Iris pigment epithelial cell (primary cell): ENCODE measurements at places on chromosomes 1 and 21.

GRCh38 chr1:245552331-245552730, 397.5 kb downstream of the KIF26B start:
- no peak for DNase-seq

DNA sequence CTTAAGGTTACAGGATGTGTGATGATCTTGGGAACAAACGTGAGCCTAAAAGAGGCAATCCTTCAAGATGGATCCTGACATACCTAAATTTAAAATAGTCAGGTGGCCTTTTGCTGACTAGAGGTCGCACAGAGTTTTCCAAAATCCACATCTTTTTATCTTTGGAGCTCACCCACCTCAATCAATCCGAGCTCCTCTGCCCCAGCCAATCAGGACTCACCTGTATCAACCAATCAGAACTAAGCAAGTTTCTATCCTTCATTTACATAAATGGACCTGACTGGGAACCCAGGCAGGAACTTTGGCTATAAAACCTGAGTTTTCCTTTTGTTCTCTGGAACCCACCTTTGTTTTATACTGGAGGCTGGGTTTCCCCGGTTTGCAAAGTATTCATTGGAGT, 16.2 kb downstream of the DNAJC11 start:
- no peak for DNase-seq

GRCh38 chr1:10932088-10932487, 80.4 kb upstream of the TARDBP start:
- no peak for DNase-seq

- DNase-seq, result no peak
These were observed 1531.6 kb upstream of the TPTE start for GRCh38 chr21:8989721-8990325.

DNA sequence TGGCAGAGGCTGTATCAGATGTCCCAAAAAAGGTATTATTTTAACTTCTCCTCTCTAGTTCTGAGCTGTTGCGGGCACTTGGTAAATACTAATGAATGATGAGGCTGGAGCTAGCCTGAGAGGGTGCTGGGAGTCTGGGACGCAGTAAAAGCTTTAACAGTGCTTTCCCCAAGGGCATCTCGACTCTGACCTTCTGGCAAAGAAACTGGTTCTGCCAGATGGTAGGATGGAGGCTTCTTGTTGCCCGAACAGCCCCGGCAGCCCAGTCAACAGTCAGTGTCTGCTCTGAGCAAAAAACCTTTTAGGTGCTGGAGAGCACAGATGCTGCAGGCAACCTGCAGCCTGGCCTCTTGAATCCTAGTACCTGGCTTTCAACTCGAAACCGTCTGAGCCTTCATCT, 2.5 kb upstream of the PNRC2 start:
- no peak for DNase-seq

DNA sequence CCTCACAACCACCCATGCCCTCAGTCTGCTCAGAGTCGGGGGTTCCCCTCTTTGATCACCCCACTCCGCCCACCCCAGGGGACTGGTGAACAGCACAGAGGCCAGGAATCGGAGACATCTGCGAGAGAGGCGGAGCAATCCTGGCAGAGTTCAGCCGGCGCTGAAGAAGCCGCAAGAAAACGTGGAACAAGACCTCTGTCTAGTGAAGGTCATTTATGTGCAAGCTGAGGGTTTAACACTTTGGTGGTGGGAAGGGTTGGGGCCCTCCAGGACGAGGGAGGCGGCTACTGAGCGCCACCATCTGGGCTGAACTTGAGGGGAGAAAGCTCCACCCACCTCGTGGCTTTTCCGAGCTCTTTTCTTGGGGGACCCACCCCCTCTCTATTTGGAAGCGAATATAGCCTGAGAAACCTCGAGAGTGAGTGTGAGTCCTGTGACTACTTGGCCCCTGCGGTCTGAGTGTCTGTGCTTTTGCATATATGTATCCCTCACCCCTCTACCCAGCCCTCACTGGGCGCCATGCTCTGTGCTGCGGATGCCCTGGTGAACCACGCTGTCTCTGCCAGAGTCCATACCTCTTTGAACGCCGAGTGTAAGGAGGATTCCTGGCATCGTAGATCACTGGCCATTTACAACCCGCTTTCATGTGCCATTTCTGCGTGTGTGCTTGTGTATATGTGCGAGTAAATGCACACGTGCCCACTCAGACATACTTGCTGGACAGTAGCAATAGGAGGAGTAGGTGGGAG, 1.2 kb upstream of the EPHA10 start:
- peak; percentile 5 for DNase-seq

GRCh38 chr1:201535046-201535918, 3.6 kb upstream of the NAV1 start:
- peak; percentile 52 for DNase-seq

GRCh38 chr1:66261364-66261763, 272.6 kb upstream of the SGIP1 start:
- no peak for DNase-seq

- peak; percentile 78 for DNase-seq
These were observed 8.8 kb downstream of the ADCY10 start for GRCh38 chr1:167905182-167905581.

DNA sequence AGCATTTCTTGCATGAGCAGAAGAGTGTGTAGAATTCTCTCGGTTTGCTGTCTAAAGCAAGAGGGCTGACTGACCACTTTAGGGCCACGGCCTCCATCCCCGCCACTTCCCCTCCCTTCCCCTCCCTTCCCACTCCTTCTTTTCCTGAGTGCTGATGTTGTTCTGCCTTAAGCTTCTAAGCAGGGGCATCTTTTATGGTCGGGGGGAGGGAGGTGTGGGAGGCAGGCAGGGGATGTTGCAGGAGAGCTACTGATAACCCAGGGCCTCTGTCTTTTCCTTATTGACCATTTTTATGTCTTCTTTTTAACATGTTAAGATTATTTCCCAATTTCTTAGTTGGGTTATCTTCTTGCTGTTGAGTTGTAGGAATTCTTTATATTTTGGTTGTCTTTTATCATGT, 15.1 kb downstream of the USP25 start:
- DNase-seq, result no peak

DNA sequence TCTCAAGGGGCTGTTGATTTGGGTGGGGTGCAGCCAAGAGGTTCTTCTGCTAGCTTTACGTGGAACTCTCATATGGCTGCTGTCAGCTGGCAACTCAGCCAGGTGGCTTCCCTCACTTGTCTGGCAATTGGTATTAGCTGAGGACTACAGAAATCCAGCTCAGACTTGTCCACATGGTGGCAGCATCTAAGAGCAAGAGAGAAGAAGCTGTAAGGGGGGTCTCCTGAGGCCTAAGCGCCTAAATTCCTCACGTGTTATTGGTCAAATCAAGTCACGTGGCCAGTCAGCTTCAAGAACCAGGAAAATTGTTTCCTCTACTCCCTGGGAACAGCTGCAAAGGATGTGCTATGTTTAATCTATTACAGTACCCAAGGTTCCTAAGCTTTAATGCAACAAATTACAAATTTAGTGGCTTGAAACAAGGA, 4.2 kb upstream of the DYRK3 start:
- DNase-seq, result peak; percentile 87

DNA sequence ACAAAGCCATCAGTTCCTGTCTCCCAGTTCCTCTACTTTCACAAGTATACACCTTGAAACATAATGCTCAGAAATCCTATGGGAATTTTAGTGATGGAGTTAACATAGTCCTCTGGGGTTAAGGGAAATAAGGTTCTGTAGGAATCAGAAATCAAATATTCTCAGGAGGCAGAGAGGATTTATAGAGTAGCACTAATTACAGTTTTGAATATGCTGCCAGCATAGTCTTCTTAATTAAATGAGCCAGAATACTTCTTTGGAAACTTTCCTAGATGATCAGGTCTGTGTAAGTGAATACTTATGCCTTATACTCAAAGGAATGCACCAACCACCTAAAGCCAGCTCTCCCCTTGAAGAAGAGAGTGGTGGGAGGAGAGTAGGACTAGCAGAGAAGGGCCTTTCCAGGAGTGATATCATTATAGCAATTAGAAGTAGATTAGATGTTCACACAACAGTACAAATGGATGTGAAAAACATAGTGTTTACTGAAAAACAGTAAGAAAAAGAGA, 31.4 kb upstream of the DIRAS3 start:
- no peak for DNase-seq

- no peak for DNase-seq
These were observed 93.4 kb downstream of the SLC25A24 start for GRCh38 chr1:108106775-108107174.

GRCh38 chr21:34737115-34737514, 68.3 kb downstream of the CLIC6 start:
- DNase-seq, result no peak

DNA sequence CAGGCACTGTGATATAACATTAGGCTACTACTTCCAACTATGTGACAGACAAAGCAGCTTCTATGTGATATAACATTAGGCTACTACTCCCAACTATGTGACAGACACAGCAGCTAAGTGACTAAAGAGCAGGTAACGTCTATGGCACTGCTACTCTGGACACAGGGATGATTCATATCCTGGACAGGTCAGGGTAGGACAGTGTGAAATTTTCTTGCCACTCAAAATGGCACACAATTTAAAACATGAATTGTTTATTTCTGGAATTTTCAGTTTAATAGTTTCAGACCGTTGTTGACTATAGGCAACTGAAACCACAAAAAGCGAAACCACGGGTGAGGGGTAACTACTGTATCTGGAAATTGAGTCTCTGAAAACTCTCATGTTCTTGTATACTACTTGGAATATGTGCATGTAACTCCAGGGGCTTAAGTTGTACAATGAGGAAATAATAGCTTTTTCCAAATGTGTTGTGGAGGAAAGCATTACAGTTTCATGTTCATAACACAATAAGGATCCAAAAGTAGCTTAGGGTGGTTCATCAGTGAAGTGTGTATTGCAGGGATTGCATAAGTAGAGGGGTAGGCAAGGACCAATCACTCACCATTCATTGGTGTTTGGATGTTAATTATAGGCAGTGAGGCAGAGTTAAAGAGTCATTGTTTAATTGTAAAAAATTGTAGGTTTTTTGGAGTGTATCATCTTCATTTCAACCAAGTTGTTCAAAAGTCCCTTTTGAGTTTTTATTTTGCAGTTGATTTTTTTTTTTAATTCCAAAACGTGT, 5.3 kb downstream of the DTL start:
- DNase-seq, result no peak

GRCh38 chr1:204503122-204503912, 8.7 kb upstream of the PIK3C2B start:
- peak; percentile 69 for DNase-seq

DNA sequence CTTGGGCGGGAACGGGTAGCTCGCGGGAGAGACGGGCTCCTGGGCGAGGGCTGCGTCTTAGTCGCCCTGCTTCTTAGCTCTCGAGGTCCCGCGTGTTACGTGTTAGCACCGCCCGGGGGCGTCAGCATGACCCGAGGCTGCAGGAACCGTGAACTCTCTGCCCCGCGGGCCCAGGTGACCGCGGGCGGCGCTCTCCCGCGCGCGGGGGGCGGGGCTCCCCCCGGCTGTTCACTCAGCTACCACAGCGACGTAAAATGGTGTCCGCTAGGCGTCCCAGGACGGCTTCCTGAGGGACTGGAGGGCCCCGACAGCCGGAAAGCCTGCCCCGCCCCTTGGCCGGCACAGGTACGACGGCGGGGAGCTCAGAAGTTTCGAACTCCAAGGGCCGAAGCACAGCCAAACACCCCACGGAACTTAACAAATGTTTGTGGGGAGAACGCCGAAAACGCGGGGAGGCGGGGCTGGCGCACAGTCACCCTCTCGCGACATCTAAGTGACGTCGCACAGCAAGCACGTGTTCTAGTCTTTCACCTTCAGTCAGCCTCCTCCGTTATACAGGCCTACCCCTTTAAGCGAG, 780 bp upstream of the RBM15 start:
- no peak for DNase-seq

DNA sequence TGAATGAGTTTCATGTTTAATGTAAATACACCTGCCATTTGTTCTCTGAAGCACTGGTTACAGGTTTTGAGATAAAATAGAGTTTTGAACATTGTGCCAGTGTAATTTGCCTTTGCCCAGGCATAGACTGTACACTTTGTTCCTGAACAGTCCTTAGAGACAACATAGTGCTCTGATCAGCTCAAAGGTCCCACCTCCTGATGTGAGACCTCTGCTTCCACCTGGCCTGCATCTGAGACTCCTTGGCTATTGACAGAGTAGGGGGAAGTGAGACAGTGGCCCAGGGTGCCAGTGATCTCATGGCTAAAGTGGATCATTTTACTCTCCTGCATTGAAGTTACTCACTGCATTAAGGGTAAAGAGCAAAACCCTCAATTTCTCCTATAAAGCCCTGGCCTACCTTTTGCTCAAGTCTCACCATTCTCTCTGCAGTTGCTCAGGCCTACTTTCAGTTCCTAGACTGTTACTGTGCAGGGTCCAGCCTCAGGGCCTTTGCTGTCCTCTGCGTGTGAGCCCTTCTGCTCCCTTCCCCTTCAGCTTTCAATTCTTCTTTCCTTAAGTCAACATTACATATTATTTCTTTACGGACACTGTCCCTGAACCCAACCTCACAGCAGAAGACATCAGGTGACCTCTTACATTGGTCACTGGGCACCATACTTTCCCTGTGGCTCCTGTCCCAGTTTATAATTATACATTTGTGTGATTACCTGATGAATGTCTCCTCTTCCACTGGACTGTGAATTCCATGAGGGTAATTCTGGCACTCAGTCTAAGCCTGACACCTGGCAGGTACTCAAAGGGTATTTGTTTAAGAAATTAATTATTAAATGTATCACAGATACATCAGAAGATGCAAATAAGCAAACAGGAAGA, 142.9 kb downstream of the ROR1 start:
- no peak for DNase-seq

GRCh38 chr1:180261524-180262155, 31.6 kb downstream of the LHX4 start:
- no peak for DNase-seq
